ENCODE measurements at places on chromosomes 4 and X. TPM values are rescaled to one million over a fixed set of nuclear protein-coding genes. Genes with fewer than 3 reads are reported as not detected.

The CT45A10 gene
- total RNA-seq: not detected

DNA sequence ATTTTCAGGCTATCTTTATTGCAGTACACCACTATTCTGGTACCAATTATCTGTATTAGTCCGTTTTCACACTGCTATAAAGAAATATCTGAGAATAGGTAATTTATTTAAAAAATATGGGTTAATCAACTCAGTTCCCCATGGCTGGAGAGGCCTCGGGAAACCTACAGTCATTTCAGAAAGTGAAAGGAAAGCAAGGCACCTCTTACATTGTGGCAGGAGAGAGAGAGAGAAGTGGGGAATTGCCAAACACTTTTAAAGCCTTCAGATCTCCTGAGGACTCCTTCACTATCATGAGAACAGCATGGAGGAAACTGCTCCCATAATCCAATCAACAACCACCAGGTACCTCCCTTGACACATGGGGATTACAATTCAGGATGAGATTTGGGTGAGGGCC lies 54.7 kb downstream of the AMER1 start:
- H3K36me3 ChIP-seq: no peaks in the 10 kb centered on the region
- H3K27ac ChIP-seq: no peak overlapping the region

GRCh38 chr4:8864912-8865680 lies 6.5 kb downstream of the HMX1 start:
- H3K4me1 ChIP-seq: no peaks in the 10 kb centered on the region
- H3K4me3 ChIP-seq: no peak overlapping the region
- H3K27ac ChIP-seq: no peak overlapping the region
- H3K36me3 ChIP-seq: no peaks in the 10 kb centered on the region
- H3K27me3 ChIP-seq: no peaks in the 10 kb centered on the region
- DNase-seq: no peak

GRCh38 chr4:68076194-68076593 lies 53.5 kb downstream of the TMPRSS11F start:
- no peak for DNase-seq
- no peak overlapping the region for H3K4me3 ChIP-seq
- no peaks in the 10 kb centered on the region for H3K27me3 ChIP-seq
- no peak overlapping the region for H3K27ac ChIP-seq

- H3K27me3 ChIP-seq: no peaks in the 10 kb centered on the region
- no peaks in the 10 kb centered on the region for H3K36me3 ChIP-seq
- H3K27ac ChIP-seq: no peak overlapping the region
- H3K4me1 ChIP-seq: no peaks in the 10 kb centered on the region
These were observed 343.0 kb upstream of the CPEB2 start for GRCh38 chr4:14659286-14659685.

DNA sequence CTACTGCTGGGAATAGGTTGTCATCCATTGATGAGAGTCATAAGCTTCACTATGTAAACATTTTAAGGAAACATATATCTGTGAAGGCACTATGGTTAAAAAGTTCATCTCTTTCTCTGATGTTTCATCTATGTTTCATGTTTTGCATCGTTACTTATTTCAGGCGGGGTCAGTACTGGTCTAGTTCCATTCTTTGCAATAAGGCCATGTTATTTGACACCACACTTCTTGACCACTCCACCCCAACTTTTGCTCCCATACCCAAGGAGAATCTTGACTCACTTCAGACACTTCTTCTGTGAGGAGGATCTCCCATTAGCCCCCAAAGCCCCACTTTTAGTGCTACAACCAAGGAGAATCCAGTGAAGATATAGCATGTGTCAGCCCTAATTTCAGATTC lies 119.4 kb downstream of the GRIA3 start:
- no peak overlapping the region for H3K27ac ChIP-seq
- no peaks in the 10 kb centered on the region for H3K4me1 ChIP-seq
- H3K4me3 ChIP-seq: no peak overlapping the region
- no peaks in the 10 kb centered on the region for H3K27me3 ChIP-seq
- H3K36me3 ChIP-seq: no peaks in the 10 kb centered on the region
- DNase-seq: no peak

DNA sequence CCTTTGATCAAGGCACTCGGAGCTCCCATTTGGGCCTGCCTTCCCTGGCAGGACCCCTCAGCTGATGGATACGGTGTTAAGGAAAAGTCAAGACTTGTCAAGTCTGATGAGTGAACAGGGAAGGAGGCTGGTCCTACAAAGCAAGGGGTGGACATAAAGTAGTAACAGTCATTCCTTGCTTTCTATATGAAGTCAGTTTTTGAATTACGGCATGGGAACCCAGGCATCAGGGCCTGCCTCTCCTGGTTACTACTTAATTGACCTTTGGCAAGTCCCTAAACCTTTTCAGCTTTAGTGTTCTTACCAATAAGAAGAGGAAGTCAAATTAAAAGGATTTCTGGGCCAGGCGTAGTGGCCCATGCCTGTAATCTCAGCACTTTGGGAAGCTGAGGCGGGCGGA lies 7.0 kb downstream of the CHST7 start:
- no peak overlapping the region for H3K27ac ChIP-seq
- no peak for DNase-seq
- no peaks in the 10 kb centered on the region for H3K4me1 ChIP-seq
- H3K27me3 ChIP-seq: no peaks in the 10 kb centered on the region
- H3K36me3 ChIP-seq: no peaks in the 10 kb centered on the region

- no peaks in the 10 kb centered on the region for H3K36me3 ChIP-seq
- peak; percentile 10 for DNase-seq
- no peak overlapping the region for H3K27ac ChIP-seq
- peaks cover 29% of the 10 kb centered on the region for H3K4me1 ChIP-seq
- H3K4me3 ChIP-seq: no peak overlapping the region
These were observed 111.5 kb downstream of the KLF8 start for GRCh38 chrX:56343664-56344063.

The RAB40A gene
- 0.13 TPM for total RNA-seq

The MAGEA2 gene
- not detected for total RNA-seq

The NHS gene
- 11.3 TPM for total RNA-seq

The MAGED4 gene
- 0.24 TPM for total RNA-seq

DNA sequence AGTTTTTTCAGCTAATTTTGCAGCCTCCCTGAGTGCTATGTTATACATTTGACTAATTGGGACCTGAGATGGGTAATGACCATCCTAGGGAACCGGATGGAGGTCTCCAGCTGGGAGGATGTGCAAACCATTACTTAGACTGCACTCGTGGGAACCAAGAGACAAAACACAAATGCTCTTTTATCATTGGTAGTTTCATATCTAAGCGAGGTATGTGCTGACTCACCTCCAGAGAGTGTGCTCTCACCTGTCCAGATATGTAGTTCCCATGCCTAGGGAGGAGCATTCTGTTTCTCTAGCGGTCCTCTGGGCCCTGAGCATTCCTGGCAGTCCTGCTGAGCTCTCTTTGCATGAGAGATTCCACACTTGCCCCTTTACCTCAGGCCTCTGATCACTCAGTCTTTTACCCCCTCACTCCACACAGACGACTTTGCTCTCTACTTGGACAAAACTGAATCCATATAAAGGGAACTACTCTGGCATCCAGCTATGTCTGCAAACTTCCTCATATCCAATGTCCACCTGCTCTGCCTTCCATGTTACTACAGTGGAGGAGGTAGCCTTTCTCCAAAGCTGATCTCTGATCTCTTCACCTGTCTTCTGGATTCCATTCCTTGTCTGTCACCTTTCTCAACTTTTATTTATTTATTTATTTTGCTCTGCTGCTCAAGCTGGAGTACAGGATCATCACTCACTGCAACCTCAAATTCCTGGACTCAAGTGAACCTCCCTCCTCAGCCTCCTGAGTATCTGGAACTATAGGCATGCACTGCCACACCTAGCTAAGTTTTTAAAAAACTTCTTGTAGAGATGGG lies 88.4 kb downstream of the LRP2BP start:
- H3K4me3 ChIP-seq: no peak overlapping the region
- H3K4me1 ChIP-seq: no peaks in the 10 kb centered on the region

The BMX gene
- not detected for total RNA-seq

The RIBC1 gene
- 1.2 TPM for total RNA-seq

GRCh38 chr4:118968005-118968404 lies 79.4 kb downstream of the SYNPO2 start:
- no peak overlapping the region for H3K4me3 ChIP-seq
- no peak overlapping the region for H3K27ac ChIP-seq
- H3K4me1 ChIP-seq: no peaks in the 10 kb centered on the region
- no peak for DNase-seq

- DNase-seq: no peak
- no peaks in the 10 kb centered on the region for H3K36me3 ChIP-seq
- H3K4me1 ChIP-seq: peaks cover 14% of the 10 kb centered on the region
These were observed 136.5 kb upstream of the NKX1-1 start for GRCh38 chr4:1542516-1543320.

The PSAPL1 gene
- total RNA-seq: not detected

DNA sequence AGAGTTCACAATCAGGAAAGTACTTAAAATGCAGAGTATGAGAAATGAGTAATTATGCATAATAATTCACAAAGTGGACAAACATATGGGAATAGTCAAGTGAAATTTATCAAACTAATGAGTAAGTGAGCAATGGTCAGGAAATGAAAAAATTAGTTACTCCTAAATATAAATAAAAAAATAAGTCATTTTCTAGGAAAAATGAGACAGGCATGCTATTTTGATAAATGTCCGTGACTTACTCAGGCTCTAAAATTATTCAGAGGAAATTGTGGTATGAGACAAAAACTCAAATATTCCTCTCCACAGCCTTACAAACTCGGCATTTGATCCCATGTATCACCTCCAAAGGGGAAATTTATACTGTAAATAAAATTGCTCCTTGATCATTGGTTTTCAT lies 181.2 kb downstream of the COX18 start:
- no peak overlapping the region for H3K27ac ChIP-seq
- no peak overlapping the region for H3K4me3 ChIP-seq
- H3K4me1 ChIP-seq: no peaks in the 10 kb centered on the region
- H3K27me3 ChIP-seq: no peaks in the 10 kb centered on the region
- no peaks in the 10 kb centered on the region for H3K36me3 ChIP-seq

- DNase-seq: no peak
- no peaks in the 10 kb centered on the region for H3K36me3 ChIP-seq
- no peaks in the 10 kb centered on the region for H3K4me1 ChIP-seq
- no peak overlapping the region for H3K27ac ChIP-seq
- no peak overlapping the region for H3K4me3 ChIP-seq
These were observed 109.0 kb downstream of the ANTXR2 start for GRCh38 chr4:79964020-79964399.

The PI4K2B gene
- 38.1 TPM for total RNA-seq

DNA sequence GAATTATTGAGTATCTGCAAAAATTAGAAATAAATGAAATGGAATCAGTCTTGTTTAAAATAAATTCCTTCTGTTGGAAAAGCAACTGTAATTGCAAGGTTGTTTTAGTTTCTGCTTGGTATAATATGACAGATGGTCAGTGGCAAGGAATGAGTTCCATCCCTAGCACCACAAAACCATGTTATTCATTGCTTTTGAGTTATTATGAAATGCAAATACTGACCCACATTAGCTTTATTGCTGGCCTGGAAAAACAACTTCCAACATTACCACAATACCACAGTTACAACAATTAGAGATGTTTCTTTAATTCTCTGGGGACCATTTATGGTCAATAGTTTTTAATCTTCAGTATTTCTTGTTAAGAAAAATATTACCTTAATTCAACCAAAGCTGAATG lies 194.4 kb downstream of the TMA16 start:
- no peaks in the 10 kb centered on the region for H3K27me3 ChIP-seq
- H3K4me3 ChIP-seq: no peak overlapping the region
- no peak overlapping the region for H3K27ac ChIP-seq
- DNase-seq: no peak
- H3K36me3 ChIP-seq: no peaks in the 10 kb centered on the region
- H3K4me1 ChIP-seq: no peaks in the 10 kb centered on the region

- H3K4me1 ChIP-seq: peaks cover 41% of the 10 kb centered on the region
- no peak overlapping the region for H3K27ac ChIP-seq
- H3K27me3 ChIP-seq: no peaks in the 10 kb centered on the region
- H3K36me3 ChIP-seq: no peaks in the 10 kb centered on the region
These were observed 121.6 kb upstream of the TRIM2 start for GRCh38 chr4:153082322-153083301.

The FSTL5 gene
- total RNA-seq: not detected

GRCh38 chr4:17526695-17527477 lies 11.9 kb downstream of the CLRN2 start:
- H3K27ac ChIP-seq: no peak overlapping the region
- no peak overlapping the region for H3K4me3 ChIP-seq
- DNase-seq: no peak
- H3K4me1 ChIP-seq: no peaks in the 10 kb centered on the region

GRCh38 chr4:40582413-40582812 lies 47.3 kb downstream of the RBM47 start:
- H3K4me1 ChIP-seq: no peaks in the 10 kb centered on the region
- no peak overlapping the region for H3K27ac ChIP-seq
- no peaks in the 10 kb centered on the region for H3K36me3 ChIP-seq
- no peak overlapping the region for H3K4me3 ChIP-seq
- no peak for DNase-seq

The GUCY1B1 gene
- not detected for total RNA-seq

Measured in CD8-positive, alpha-beta memory T cell (primary cell).